ENCODE measurements at places on chromosomes 13 and 19. TPM values are rescaled to one million over a fixed set of nuclear protein-coding genes. Genes with fewer than 3 reads are reported as not detected.

UPK1A gene
- not detected for total RNA-seq

DNA sequence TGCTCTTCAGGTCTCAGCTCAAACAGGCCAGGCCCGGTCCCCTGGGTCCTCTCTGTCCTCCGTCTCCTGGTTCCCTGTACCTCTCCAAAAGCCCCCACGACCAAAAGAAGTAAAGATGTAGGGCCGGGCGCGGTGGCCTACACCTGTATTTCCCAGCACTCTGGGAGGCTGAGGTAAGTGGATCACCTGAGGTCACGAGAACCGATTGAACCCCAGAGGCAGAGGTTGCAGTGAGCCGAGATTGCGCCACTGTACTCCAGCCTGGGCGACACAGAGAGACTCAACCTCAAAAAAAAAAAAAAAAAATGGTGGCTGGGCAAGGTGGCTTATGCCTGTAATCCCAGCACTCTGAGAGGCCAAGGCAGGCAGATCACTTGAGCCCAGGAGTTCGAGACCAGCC is 22.0 kb upstream of the BCL3 start:
- DNase-seq, result no peak

ZNF723 gene
- 0.59 TPM for total RNA-seq

- peak; percentile 73 for DNase-seq
These were observed 979 bp downstream of the AKAP8 start for GRCh38 chr19:15378534-15379082.

Measured in GM23338 (cell line).